ENCODE measurements at places on chromosomes 3 and 15.
A peak's percentile ranks its signal among the peaks of the same experiment; 100 is the strongest.

- no peak for DNase-seq
Measured at GRCh38 chr15:82921242-82921641, 31.3 kb downstream of the HOMER2 start.

- DNase-seq = no peak
Measured at GRCh38 chr15:100022391-100022790, 289.2 kb upstream of the LYSMD4 start.

GRCh38 chr15:61680260-61681037, 379.8 kb downstream of the VPS13C start:
- DNase-seq = no peak

DNA sequence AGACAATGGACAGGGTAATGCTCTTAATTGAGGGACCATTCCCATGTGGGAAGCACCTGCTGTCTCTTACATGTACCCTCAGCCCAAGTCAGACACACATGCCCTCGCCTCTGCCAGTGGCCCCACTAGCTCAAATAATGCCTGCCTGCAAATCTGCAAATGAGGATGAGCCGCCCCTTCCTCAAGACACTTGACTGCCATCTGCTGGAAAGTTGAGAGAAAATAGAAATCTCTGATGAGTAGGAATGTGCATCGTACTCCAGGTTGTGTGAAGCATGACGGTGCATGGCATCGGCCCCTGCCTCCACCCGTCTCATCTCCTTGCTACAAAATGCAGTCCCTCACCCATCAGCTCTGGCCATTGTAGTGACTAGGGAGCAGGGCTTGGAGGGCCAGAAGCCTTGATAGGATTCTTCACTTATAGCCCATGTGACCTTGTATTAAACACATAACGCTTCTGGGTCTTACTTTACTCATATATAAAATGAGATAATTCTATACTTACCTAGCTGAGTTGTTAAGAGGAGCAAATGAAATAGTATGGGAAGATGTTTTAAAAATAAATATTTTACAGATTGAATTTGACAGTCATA, 6.3 kb upstream of the SCN5A start:
- peak; percentile 49 for DNase-seq

DNA sequence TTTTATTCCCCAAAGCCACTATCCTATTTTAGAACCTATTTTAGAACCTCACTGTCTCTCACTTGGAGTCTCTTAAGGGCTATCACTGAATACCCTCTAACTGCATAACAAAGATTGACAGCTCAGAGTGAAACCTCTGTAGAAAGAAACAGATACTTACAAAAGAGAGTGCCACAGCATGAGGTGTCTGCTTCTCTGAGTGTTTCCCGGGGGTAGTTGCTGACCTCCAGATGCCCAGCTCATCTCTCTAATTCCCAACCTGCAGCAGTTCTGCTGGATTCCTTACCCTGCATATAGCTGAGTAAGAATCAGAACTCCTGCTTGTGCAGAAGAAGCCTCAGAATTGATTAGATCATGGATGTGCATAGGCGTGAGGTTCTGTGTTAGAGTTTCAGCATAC, 34.5 kb downstream of the P3H2 start:
- DNase-seq = no peak

DNA sequence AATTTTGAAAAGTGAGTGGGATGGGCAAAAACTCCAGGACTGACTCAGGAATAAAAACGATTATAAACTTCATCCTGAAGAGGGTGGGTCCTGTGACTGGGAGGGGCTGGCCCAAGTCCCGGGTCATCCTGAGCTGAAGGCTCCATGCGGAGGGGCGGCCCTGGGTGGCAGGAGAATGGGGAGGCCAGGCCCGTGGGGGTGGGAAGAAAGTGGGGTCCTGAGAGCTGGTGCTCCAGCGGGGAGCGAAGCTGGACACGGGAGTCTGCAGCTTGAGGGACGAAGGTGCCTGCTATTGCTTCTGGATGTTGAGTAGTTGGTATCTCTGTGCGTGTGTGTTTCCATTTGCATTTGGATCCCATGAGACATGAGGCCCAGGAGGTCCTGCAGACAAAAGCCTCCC, 4.7 kb upstream of the OCA2 start:
- DNase-seq = no peak

DNA sequence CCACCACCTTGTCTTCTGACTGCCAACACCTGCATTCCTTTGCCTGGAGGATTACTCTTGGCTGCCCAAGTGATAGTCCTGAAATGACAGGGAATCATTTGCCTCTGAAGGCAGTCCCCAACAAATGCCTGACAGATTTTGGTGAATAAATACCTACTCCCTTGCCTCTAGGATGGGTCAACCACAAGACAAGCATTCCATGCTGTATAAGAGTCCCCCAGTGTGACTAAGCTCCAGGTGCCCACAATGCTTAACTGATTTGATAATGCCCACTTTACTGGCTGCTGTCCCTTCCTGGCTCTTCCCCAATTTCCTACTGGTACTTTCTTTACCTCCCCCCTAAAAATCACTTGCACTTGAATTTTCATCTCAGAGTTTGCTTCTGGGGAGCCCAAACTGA, 14.8 kb downstream of the THRB start:
- no peak for DNase-seq

- no peak for DNase-seq
Measured at GRCh38 chr3:54660714-54661132, 267.1 kb downstream of the LRTM1 start.

- no peak for DNase-seq
Measured at GRCh38 chr3:65793495-65794200, 245.1 kb downstream of the MAGI1 start.

DNA sequence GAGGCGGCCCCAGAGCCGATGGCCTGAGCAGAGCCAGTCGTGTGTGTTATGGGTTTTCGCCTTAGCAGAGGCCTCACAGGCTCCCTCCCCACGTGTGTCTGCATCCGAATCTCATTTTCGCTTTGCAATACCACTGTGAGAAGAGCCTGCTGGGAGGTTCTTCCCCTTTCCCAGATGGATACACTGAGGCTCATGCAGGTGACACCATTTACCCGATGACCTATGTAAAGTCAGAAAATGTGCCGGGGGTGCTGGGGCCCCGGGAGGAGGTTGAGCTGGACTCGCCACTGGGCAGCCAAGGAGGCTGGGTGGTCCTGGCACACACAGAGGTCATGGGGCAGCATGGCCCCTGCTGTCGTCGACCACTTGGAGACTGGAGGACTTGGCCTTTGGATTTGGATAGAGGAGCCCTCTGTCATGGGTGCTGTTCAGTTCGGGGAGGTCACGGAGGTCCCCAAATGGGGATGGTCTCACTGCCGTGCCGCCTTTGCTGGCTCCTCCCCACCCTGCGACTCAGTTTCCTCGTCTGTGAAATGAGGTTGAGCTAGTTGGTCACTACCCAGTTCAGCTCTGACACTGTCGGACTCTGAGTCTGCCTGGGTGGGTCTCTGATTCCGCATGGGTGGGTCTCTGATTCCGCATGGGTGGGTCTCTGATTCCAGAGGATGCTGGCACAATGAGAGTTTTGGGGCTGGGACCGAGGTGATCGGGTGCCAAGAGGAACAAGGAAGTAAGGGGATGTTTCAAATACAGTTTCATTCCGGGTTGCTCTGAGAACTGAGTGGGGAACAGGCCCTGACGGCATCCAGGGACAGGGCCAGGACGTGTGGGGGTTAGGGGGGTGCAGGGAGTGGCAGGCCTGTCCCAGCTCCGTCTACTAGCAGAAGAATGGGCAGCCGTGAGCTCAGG, 23.2 kb upstream of the MUC4 start:
- DNase-seq = no peak

DNA sequence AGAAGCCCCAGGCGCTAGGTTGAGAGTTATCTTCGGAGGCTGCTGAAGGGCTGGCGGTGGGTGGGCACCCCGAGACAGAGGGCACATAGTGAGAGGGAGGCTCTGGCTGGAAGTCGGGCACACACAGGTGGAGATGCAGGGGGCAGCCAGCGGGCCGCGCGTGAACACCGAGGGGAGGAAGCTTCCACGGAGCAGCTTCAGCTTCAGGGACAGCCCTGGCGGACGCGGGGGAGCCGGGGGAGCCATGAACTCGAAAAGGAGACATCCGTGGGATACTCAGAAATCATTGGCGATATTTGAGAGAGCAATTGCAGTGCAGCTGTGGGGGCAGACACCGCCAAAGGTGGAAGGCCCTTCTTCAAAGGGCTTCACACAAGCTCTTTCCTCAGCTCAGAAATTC, 204.6 kb downstream of the ATP10A start:
- DNase-seq = no peak

DNA sequence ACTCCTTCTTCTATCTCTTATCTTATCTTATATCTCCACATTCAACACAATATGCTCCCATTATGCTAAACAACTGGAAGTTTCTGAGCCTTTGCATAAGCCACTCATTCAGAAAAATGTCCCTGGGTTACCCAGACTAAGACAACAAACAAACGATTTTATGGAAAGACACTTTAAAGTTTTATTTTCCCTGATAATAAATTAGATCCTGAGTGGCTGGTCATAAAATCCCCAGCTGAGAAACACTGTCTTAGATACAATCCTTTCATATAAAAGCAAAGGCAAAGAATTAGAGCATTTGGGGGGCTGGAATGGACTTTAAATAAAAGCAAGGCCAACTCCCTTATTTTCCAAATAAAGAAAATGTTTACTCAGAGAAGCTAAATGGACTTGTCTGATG, 322.3 kb downstream of the GBE1 start:
- no peak for DNase-seq

- no peak for DNase-seq
Measured at GRCh38 chr15:71091601-71092000, 23.7 kb upstream of the THSD4 start.

DNA sequence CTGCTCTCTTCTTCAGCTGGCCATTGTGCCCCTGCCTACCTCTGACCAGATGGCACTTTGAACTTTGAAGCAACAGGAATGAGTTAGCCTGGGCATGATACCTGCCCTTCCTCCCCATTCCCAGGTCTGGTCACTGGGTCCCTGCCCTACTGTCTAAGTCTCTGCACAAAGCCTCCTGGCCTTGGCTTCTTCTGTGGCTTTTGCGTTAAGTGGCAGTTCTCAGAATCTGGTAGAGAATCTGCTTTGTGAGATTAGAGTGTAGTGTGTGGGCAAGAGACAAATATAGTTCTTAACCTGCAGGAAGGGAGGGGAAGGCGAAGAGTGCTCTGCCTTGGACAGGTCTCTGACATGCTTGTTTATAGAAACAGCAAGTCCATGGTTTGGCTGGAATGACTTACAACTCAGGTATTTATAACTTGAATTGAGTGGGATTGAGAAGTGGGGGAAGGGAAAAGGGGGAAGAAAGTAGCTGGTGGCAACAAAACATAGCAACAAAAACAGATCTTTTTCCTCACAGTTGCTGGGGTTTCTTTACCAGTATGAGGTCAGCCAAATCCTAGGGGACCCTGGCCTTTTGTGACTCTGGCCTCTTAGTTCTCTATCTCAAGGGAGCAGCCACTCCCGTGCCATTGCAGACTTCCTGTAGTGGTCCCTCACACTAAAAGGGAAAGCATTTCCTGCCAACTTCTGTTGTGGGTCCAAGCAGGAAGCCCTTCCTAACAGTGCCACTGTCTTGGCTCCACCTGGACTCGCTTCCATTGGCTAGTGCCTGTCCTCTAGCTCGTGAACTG, 16.7 kb downstream of the MAPKBP1 start:
- no peak for DNase-seq

GRCh38 chr15:73265536-73266153, 103.1 kb downstream of the HCN4 start:
- DNase-seq = peak; percentile 62

DNA sequence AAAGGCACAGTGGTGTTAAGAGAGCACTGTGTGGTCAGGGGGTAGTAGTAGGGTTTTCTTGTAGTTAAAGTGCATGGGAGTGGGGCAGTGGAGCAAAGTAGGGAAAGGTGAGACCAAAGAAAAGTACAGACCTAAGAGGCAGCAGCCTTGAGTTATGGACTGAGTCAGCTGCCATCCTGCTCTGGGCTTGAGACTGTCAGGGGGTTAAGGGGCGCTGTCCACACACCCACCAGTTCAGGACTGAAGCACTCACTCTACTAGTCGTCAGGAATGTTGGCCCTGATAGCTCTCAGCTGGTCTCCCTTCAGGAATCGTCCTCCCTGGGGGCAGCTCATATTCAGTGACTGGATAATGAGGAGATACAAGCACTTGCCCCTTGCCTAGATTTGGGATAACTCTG, 7.9 kb downstream of the CCR4 start:
- peak; percentile 49 for DNase-seq

GRCh38 chr3:157501863-157502262, 1.4 kb downstream of the VEPH1 start:
- DNase-seq = no peak

DNA sequence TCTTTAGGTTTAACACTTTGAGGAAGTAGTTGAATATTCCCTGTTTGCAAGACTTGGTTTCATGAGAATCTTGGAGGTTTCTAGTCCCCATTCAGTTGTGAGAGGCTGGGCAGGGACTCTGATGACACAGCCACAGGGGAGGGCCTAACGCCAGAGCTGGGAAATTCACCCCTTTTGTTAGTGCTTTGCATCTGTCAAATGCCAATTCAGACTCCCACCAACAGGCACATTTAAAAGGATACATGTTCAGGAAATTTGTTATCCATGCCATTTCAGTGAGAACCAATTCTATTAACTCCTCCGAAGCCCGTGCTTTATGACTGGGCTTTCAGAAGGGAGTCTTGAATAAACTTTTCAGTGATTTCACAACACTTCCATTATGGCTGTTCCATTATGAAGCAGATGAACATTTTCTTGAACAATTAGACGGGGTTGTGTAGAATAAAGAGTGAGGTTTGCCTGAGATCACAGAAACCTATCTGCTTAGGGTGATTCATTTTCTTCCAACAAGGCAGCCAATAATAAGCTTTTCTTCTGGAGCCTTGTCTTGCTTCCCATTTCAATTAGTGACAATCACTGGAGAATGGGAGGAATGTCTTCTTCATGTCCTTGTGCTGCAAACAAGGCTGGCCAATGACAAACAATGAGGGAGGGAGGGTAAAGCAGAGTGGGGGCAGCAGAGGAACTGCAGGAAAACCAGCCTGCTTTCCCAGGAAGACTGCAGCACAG, 90.6 kb downstream of the SOX14 start:
- DNase-seq = no peak

- no peak for DNase-seq
Measured at GRCh38 chr3:108041253-108041652, 49.6 kb downstream of the CD47 start.

DNA sequence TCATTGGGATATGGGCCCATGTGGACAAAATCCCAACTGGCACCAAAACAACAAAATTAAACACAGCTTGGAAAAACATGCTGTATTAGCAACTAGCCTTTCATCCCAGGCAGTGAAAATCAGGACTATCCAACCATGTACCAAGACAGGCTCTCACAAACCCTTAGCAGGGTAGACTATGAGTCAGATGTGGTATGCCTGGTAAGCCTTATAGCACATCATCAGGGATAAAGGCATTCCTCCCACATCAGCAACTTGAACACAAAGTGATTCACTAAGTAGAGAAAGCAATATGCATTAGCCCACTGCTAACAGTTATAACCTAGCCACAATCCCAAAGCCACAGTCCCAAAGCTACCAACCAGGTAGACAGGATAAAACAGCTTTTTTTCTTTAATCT, 8.0 kb downstream of the CEP152 start:
- peak; percentile 24 for DNase-seq
